ENCODE measurements at places on chromosomes 5 and 9.

- DNase-seq, result no peak
Observed at GRCh38 chr5:181086026-181086883, 44.7 kb downstream of the OR2V1 start.

DNA sequence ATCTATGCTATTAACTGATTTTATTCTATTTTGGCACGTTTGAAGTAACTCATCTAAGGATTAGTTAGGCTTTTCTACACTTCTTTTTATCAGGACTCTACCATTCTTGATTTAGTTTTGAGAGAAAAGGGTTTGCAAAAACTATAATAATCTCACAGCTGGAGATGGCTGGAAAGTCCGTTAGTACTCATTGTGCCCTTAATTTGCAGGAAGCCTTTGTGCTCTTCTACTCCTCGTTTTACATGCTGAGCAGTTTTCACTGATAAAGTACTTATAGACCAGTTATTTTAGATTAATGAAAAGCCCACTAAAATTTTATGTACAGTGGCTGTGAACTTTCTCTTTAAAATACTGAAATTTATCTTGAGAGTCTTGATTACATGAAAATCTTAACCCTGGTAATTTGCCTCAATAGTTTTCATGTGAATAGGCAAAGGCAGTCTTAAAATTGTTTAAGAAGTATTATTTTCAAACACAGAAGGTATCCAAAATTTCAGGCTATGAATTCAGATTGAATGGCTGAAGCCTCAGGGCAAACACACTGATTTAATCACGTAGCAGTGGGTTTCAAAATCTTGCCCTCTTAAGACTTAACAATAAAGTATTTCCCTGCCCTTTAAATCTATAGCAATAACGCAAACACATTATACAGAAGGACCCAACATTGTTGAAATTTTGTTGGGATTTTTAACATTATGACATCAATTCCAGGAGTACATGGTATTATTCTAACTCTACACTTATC, 18.6 kb downstream of the MLLT3 start:
- DNase-seq, result no peak

- no peak for DNase-seq
Observed at GRCh38 chr9:89038382-89039103, 47.3 kb downstream of the S1PR3 start.

- no peak for DNase-seq
Observed at GRCh38 chr9:99731950-99732349, 89.7 kb upstream of the NR4A3 start.

GRCh38 chr9:104232781-104233341, 138.8 kb downstream of the SMC2 start:
- DNase-seq, result no peak

- DNase-seq, result peak; percentile 60
Observed at GRCh38 chr5:169302491-169303118, 1.7 kb upstream of the SLIT3 start.

- DNase-seq, result peak; percentile 40
Observed at GRCh38 chr5:122101636-122102285, 23.7 kb upstream of the LOX start.

- DNase-seq, result no peak
Observed at GRCh38 chr5:110644357-110644756, 82.1 kb downstream of the TMEM232 start.

DNA sequence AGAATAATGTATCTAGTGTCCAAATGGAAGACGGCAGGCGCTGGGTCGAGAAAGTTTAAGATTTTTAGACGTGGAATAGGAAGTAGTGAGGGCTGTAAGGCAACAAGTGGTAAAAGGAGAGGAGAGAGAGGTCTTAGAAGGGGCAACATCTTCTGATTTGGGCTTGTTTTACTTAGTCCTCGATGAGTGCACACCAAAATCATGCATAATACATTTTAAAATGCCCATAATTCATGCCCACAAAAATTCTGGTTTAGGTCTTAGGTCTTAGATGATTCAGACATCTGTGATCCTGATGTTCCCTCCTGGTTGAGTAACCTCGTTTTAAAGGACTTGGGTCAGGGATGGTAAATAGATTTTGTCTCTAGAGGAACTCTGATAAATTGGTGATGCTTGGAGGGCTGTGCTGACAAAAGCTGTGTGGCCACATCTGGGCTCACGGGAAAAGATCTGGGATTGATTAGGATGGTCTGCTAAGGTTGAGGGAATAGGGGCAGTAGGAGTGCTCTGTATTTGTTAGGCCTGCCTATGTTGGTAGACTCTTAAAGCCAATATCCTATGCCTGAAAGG, 476.3 kb downstream of the CCDC171 start:
- no peak for DNase-seq

DNA sequence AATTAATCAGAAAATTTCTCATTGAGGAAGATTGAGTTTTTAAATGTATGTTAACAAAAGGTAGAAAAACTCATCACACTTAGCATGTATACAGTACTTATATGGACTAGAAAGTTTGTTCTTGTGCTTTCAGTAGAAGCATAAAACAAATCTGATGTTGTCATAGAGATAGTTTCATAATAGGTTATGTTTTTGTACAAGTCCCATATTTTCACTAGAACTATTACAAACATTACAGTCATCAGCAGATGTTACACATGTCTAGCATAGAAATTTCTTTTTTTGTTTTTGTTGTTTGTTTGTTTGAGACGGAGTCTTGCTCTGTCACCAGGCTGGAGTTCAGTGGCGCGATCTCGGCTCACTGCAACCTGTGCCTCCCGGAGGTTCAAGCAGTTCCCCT, 131.4 kb downstream of the COMMD10 start:
- no peak for DNase-seq

GRCh38 chr5:146516151-146516475, at the start of gene GPR151:
Gene GPR151 (minus strand): TSS chr5:146516190. CDS start chr5:146516113, 77 bp downstream.
- DNase-seq, result peak; percentile 42

DNA sequence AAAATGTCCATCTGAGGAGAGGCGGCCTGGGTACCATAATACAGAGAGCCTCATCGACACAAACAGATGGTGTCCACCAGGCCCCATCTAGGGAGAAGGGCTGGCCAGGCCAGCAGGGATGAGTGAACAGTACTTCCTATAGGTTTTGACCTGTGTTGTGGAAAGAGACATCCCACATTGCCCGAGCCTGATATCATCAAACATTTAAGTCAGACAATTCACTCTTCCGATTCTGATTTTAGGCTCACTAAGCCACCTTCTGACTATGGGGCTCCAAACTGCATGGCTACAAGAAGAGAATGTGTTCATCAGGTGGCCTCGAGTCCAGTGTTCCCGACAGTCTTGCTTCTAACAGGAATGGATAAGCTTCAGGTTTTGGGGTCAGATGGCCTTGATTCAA, 38.9 kb downstream of the SLC22A5 start:
- DNase-seq, result no peak

DNA sequence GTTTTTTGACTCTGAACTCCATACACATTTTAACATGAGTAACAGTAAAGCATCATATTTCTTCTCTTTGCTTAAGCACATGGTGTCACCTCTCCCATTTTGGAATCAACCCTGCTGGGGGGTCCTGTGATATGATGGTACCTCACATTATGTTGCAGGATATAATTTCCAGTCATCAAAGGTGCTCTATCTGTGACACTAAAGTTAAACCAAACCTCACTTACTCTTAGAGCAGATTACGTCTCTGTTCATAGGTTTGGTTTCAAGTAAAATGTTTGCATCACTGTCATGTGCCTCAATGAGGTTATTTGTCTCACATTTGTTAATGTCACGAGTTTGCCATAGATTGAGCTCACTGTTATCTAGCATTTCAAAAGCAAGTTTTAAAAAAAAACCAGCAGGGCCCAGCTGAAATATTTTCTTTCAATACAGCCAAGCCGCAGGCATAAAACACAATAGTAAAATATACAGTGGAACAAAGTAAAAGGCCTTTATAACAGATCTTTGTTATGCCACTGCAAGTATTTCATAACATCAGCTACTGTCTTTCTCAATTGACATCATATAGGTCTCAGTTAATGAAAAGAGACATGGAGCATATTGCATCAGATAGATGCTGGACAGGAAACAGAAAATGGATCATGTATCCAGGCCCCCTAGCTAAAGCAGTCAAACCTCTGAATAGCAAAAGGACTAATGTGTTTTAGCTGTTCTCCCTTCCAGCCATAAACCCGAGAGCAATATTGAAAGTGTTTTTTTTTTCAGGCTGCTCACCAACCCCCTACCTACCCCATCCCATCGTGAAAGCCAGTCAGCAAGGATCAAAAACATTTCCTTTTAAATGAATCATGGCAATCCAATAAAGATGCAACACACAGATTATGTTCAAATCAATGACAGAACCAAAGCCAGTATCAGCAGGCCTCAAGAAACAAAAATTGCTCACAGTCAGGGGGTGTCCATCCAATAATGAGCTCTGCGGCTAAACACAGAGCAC, 182.1 kb upstream of the ITGA1 start:
- DNase-seq, result no peak

- DNase-seq, result peak; percentile 16
Observed at GRCh38 chr5:132661231-132662003, 3.4 kb downstream of the IL13 start.

DNA sequence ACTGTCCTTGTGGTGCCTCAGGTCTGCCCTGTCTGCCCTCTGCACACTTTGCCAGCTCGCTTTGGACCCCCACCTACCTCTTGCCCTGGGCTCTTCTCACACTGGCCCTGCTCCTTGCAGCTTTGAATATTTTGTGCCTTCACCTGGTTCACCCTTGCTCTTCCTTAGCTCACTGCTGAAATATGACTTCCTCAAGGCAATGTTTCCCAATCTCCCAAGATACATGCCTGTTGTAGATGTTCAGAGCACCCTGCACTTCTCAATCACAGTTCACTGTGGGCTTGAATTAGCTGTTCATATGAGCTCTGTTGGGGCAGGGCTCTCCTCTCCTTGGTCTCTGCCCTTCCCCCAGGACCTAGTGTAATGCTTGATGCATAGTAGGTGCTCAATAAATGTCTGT, 8.0 kb downstream of the AFAP1L1 start:
- DNase-seq, result no peak

GRCh38 chr5:59810041-59810440, 83.5 kb downstream of the PDE4D start:
- peak; percentile 69 for DNase-seq

GRCh38 chr9:137463931-137464290, 4.8 kb upstream of the NSMF start:
- DNase-seq, result no peak

DNA sequence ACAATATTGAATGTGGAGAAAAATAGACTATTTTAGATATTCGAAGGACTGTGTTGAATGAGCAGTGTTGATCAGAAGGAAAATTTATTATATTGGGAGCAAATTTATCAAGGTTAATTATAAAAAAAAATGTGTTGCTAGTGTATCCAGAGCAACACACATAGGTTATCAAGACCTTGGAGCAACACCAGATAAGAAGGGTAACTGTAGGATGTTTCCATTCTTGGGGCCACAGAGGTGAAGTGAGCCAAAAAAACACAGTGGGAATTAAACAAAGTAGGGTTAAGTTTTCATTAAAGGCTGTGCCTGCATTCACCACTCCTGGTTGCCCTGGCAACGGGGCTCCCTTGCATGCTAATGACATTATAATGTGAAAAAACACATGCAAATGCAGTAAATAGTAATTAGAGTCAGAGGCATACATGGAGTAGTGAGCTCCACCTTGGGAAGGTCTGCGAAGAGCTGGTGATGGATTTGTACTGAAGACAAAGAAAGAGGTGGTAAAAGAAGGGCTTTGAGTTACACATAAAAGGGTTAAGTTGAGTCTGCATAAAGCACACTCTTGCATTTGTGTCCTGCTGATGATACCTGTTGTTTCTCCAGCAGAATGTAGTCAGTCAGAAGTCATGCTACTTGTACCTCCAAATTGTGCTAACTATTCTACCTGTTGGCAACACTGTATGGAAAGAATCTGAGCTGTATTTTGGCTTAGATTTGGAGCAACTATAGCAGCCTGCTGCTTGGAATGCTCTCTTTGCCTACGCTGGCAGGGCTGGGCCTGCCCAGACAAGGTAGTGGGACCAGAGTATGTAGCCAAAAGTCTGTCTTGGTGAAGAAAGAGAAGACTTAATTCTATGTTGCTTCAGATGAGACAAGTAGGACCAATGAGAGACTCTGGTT, 59.6 kb downstream of the ATG10 start:
- DNase-seq, result no peak

GRCh38 chr9:137114613-137115393, at the start of gene DPP7:
Gene DPP7 (minus strand): TSS chr9:137114733. CDS start chr9:137114713, 20 bp downstream.
- peak; percentile 52 for DNase-seq

DNA sequence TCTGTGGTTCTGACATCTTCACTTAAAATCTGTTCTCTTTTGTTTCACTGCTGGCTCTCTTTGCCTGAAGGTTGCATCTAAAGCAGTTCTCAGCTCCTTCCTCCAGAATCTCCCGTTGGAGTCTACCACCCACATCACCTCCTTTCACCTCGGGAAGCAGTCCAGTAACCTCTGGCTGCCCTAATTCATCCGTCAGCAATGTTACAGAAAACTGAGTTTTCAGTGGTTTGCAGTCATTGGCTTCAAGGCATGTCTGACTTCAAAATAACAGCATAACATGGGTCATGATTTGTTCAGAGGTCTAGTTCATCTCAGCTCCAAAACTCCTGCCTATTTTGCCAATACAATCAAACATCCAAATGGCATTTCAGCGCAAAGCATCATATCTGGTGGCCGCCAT, 107.7 kb downstream of the GOLPH3 start:
- DNase-seq, result no peak

DNA sequence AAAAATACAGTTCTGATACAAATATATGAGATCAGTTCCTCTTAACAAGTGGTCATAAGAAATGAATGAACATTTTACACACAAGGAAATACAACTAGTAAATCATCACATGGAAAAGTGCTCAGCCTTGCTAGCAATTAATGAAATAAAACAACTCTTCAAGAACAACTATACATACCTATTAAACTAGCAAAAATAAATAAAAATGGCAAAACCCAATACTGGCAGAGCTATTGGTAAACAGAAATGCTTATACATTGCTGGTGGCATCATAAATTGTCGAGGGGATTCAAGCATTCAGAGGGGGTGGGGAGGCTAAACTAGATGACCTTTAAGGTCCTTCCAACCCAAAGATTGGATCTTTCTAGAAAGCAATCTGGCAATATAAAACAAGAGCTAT, 5.9 kb upstream of the FRRS1L start:
- DNase-seq, result no peak

DNA sequence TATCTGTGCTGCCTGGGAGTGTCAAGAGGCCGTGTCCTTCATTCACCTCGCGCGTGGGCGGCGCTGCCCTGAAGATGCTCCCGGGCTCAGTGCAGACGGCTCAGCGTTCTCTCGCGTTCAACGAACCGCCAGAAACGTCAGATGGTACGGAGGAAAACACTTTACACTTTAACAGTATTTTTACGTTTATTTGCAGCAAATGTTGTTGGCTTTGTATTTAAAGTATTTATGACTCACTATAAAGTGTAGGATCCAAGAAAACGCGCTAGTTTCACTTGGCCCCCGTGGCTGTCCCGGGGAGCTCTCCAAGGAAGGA, 544 bp upstream of the ERCC6L2 start:
- DNase-seq, result no peak

- DNase-seq, result no peak
Observed at GRCh38 chr9:130183133-130183762, 11.0 kb downstream of the NCS1 start.

GRCh38 chr5:31172881-31173280, 20.6 kb upstream of the CDH6 start:
- DNase-seq, result no peak

GRCh38 chr9:109192732-109193361, 25.8 kb upstream of the FRRS1L start:
- peak; percentile 41 for DNase-seq
